Endothelial cell of umbilical vein (primary cell): ENCODE measurements at places on chromosomes 2 and 18. TPM values are rescaled to one million over a fixed set of nuclear protein-coding genes. Genes with fewer than 3 reads are reported as not detected.

DNA sequence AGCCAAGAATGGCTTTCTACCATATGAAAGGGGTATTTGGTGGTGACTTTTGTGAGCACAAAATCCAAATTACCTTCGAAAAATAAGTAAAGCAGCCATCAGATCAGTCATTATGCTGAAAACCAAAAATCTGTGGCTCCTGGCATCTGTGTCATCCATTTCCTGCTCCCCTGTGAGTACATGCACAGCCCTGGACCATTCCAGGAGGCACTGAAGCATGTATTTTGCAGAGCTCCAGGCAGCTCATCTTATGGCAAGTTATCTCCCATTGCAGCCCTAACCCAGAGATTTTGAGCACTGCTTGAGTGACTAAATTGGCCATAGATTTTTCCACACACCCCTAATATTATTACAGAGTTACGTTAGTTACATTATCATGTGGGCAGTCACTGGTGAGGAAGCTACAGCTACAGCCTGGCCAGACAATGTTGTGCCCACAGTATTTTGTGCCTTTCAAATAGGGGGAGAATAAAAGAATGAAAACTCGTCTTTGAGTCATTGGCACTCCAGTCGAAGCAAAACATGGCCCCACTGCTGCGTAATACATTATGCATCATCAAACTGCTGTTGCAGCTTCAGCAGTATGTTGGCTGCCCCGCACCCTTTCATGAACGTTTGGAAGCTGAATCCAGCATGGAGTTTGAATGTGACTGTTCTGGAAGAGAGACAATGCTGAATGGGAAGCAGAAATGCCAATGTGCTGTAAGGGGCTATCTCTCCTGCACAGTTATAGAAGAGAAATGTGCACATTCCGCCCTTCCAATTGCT, 702.2 kb downstream of the RNF144A start:
- H3K27me3 ChIP-seq = no peaks in the 10 kb centered on the region
- H3K4me3 ChIP-seq = no peak overlapping the region
- H3K27ac ChIP-seq = no peak overlapping the region
- no peaks in the 10 kb centered on the region for H3K36me3 ChIP-seq
- DNase-seq = no peak
- no peaks in the 10 kb centered on the region for H3K4me1 ChIP-seq

Gene GALNT13
- polyA plus RNA-seq = 0.06 TPM in 2 replicates

Gene FOXD4L1
- polyA plus RNA-seq = 0.04 and 0.06 TPM in 2 replicates

Gene SCN3A
- not detected in 2 replicates for polyA plus RNA-seq

Gene RAB1A
- 87.9 and 121 TPM in 2 replicates for polyA plus RNA-seq

DNA sequence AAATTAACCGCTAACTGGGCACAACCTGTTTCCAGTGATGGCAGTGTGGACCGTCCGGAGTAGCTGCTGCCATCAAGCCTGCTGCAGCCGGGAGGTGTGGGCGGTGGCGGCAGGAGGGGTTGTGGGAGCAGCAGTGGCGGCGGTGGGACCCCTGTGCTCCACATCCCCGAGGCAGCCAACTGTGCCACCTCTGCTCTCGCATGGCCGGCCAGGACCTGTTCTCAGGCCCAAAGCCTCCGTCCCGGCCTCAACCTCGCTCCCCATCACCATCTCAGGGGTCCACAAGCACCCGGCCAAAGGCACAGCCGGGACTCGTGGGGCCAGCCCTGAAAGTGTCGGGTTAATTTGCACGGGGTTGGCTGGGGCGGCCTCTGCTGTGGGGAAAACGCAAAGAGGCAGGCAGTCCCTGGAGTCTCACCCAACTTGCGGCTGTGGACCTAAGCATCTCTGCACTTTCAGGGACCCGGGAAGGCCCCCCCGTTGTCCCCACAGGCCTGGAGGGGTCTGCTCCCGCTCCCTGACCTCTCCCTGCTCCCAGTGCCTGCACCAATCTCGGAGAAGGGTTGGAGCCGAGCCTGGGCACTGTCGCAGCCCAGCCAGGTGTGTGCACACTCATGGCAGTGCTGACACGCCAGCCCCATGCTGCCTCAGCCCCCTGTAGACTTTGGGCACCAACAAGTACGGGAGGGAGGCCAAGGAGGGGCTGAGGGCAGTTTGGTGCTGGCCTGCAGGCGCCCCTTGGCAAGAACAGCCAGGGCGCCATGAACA, 44.4 kb upstream of the PEX13 start:
- no peak for DNase-seq
- H3K27ac ChIP-seq = no peak overlapping the region
- no peaks in the 10 kb centered on the region for H3K4me1 ChIP-seq
- no peak overlapping the region for H3K4me3 ChIP-seq
- H3K27me3 ChIP-seq = no peaks in the 10 kb centered on the region
- no peaks in the 10 kb centered on the region for H3K36me3 ChIP-seq

DNA sequence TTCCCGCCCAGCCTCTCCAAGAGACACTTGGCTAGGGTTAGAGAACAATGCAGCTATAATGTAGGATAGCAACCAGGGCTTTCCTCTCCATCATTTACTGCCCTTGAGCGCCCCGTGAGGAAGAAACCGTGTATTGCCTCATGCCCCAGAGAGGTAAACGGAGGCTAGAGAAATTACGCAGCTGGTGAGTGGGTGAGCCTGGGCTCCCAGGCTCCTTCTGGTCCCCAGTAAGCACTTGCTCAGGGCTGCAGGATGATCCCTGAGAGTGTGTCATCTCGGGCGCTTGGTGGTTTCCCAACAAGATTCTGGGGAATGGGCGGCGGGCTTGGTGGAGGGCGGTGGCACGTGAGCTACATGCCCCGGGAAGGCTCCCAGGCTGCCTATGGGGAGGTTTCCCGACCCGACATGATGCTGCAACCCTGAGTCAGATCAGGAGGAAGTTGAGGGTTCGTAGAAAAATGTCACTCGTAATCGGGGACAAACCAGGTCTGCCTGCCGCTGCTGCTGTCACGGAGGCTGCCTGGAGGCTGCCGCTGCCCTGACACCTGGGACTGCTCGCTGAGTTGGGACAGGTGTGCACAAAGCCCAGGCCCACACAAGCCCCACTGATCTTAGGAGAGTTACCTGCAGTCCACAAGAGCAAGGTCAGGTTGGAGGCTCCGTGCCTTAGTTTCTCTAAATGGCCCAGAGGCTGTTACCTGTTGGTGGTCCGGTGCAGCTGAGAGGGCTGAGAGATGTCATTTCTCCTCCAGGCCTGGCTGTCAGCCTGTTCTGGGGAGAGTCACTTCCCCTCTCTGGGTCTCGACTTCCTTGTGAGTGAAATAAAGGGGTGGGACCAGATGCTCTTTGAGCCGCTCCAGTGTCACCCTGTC, at the start of gene GPR55:
Gene GPR55, minus strand, starts transcription at position 773 of the 872 bp plus-strand sequence. CDS start 14,280 bp downstream, outside the sequence.
- H3K4me1 ChIP-seq = no peaks in the 10 kb centered on the region

GRCh38 chr2:226644399-226644865, 155.2 kb downstream of the IRS1 start:
- no peak for DNase-seq
- H3K27ac ChIP-seq = no peak overlapping the region
- H3K36me3 ChIP-seq = no peaks in the 10 kb centered on the region
- no peaks in the 10 kb centered on the region for H3K4me1 ChIP-seq
- H3K27me3 ChIP-seq = peaks cover 13% of the 10 kb centered on the region

DNA sequence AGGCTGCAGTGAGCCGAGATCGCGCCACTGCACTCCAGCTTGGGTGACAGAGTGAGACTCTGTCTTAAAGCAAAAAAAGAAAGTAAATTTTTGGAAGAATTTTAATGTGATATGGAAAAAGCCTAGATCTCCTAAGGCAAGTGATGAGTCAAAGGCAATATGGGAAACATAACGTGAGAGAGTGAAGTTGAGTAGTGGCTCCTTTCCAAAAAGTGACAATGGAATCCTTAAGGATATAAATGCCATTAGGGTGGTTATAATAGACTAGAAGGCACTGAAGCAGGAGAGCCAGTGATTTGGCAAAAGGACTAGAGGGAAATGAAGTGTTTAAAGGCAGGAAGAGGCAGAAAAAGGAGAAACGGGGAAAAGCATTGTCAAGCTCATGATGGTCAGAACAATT, 25.6 kb downstream of the ARHGAP28 start:
- H3K4me1 ChIP-seq = peaks cover 8% of the 10 kb centered on the region
- H3K36me3 ChIP-seq = no peaks in the 10 kb centered on the region
- H3K4me3 ChIP-seq = no peak overlapping the region
- H3K27me3 ChIP-seq = no peaks in the 10 kb centered on the region

GRCh38 chr2:229257985-229258384, 13.1 kb downstream of the PID1 start:
- H3K27ac ChIP-seq = no peak overlapping the region
- no peaks in the 10 kb centered on the region for H3K36me3 ChIP-seq
- no peaks in the 10 kb centered on the region for H3K4me1 ChIP-seq
- DNase-seq = no peak
- no peak overlapping the region for H3K4me3 ChIP-seq
- H3K27me3 ChIP-seq = no peaks in the 10 kb centered on the region

GRCh38 chr2:54712516-54712915, 10.9 kb upstream of the EML6 start:
- DNase-seq = no peak
- H3K4me1 ChIP-seq = peaks cover 8% of the 10 kb centered on the region
- peaks cover 14% of the 10 kb centered on the region for H3K27me3 ChIP-seq
- no peaks in the 10 kb centered on the region for H3K36me3 ChIP-seq
- no peak overlapping the region for H3K4me3 ChIP-seq
- no peak overlapping the region for H3K27ac ChIP-seq

DNA sequence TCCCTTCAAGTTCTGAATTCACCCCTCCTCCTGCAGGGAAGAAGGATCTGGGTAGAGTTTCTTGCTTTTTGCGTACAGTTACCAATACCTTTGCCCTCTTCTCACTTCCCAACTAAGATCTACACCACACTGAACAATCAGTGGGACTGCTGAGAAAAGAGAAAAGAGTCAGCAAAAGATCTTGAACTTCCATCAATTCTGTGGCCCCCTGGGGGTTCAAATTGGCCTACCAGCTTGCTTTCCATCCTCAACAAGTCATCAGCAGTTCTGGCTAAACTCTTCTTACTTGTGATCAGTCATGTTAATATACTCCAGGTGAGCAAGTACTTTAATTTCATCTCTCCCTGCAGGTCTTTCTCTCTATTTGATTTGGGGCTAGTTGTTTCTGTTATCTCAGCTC, 739.3 kb upstream of the LRRTM4 start:
- no peaks in the 10 kb centered on the region for H3K36me3 ChIP-seq
- H3K27ac ChIP-seq = no peak overlapping the region

Gene NT5C1B
- not detected in 2 replicates for polyA plus RNA-seq

Gene ALPG
- polyA plus RNA-seq = not detected in 2 replicates

Gene CPO
- not detected in 2 replicates for polyA plus RNA-seq

Gene FAM110C
- polyA plus RNA-seq = not detected in 2 replicates

Gene TTN
- 0.10 and 0.11 TPM in 2 replicates for polyA plus RNA-seq

DNA sequence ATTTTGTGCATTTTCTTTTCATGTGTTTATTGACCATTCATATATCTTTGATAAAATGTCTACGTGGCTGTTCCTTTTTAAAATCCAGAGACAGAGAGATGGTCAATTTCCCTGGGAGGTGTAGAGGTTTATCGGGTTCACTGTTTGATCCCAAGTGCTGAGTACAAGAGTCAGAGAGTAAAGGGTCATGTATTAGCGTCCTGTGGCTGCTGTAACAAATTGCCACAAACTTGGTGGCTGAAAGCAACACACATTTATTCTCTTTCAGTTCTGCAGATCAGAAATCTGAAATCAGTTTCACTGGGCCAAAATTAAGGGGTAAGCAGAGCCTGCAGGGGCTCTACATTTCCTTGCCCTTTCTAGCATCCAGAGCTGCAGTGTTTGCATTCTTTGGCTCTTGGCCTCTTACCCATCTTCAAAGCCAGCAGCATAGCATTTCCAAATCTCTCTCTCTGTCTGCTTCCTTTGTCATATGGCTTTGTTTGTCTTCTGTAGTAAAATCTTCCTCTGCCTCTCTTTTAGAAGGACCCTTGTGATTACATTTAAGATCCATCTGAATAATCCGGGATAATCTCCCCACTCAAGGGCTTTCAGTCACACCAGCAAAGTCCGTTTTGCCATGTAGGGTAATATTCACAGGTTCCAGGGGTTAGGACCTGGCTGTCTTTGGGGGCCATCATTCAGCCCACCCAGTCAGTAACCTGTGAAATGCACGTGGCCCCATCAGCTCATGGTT, 49.9 kb downstream of the TMEM17 start:
- no peak for DNase-seq
- H3K4me3 ChIP-seq = no peak overlapping the region
- no peaks in the 10 kb centered on the region for H3K27me3 ChIP-seq
- H3K4me1 ChIP-seq = peaks cover 5% of the 10 kb centered on the region

- no peak overlapping the region for H3K27ac ChIP-seq
- H3K4me3 ChIP-seq = no peak overlapping the region
- no peaks in the 10 kb centered on the region for H3K36me3 ChIP-seq
- H3K27me3 ChIP-seq = peaks cover 4% of the 10 kb centered on the region
These were observed 19.2 kb upstream of the TMEM177 start for GRCh38 chr2:119659601-119660342.

GRCh38 chr2:201699416-201699815, 972 bp upstream of the MPP4 start:
- no peak overlapping the region for H3K4me3 ChIP-seq
- H3K27ac ChIP-seq = peak overlapping the region; percentile 96
- H3K27me3 ChIP-seq = no peaks in the 10 kb centered on the region
- peak; percentile 62 for DNase-seq
- peaks cover 70% of the 10 kb centered on the region for H3K4me1 ChIP-seq
- peaks cover 8% of the 10 kb centered on the region for H3K36me3 ChIP-seq

Gene TMEM182
- 0.69 and 1.1 TPM in 2 replicates for polyA plus RNA-seq

DNA sequence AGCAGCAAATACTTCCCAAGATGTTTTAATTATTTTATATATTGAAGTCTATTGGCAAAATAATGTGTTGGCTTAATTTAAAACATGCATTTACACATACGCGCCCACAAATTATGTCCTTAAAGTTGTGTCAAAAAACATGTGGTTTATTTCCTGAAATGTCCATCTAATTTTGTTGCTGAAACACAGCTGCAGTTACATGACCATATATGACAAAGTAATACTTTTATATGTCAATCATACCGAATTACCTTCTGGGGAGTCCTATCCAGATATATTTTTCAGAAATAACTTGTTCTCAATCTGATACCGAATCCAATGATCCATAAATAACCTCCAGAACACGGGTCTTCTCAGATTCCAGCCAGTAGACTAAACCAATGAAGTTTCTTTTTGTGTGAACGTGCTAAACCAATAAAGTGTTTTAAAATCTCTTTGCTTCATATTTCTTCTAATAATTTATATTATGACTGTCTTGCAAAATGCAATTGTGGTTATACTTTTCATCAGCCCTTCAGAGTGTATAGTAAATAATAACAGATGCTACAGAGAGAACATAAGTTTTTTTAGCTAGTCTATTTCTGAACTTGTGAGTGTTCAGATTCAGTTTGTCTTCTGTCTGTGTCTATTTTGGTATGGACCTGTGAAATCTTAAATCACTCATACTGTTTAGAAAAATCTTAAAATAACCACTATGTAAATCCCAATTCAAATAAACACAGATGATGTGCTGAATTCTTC, 2.4 kb downstream of the SCG2 start:
- H3K36me3 ChIP-seq = no peaks in the 10 kb centered on the region
- no peaks in the 10 kb centered on the region for H3K4me1 ChIP-seq
- peaks cover 8% of the 10 kb centered on the region for H3K27me3 ChIP-seq
- DNase-seq = no peak
- H3K4me3 ChIP-seq = no peak overlapping the region
- no peak overlapping the region for H3K27ac ChIP-seq

Gene MBP
- 2.0 and 2.3 TPM in 2 replicates for polyA plus RNA-seq
